T-helper 1 cell (primary cell): ENCODE measurements at places on chromosomes 16 and 17.

DNA sequence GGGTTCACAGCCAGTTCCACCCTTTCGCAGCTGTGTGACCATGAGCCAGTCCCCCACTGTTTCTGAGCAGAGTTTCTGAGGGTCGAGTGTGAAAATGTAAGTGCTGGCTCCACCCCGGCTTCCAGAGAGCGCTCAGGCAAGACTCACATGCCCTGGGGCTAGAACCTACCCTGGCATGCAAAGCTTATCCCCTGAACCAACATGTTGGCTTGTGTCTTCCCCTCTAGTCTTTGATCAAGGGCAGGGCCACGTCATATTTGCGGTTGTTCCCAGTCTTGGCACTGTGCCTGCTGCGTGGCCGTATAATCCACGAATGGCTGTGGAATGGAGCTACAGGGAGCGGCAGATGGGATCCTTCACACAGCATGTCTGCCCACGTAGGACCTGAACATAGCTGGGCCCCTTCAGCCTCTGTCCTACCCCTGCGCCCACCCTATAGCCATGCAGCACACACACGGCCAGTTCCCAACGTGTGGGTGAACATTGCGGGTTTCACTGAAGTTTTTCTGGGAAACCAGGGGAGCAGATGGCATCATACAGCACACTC is 84.8 kb downstream of the MRM1 start:
- no peak for DNase-seq

DNA sequence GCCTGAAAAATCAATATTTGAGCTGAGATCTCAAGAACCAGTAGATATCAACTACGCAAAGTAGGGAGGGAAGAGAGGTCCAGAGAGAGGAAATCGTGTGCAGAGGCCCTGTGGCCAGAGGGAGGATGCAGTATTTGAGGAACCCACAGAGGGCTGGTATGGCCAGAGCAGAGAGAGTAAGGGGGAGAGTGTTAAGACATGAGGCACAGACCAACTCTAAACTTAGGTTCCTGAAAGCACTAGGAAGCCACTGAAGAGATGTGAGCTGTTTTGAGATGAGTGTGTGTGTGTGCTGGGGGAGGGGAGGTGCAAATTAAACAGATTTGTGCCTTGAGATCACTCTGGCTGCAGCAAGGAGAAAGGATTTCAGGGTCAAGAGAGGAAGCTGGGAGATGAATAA is 10.9 kb downstream of the SLC13A2 start:
- no peak for DNase-seq

GRCh38 chr16:1109648-1110047 is 13.6 kb upstream of the C1QTNF8 start:
- DNase-seq: no peak

DNA sequence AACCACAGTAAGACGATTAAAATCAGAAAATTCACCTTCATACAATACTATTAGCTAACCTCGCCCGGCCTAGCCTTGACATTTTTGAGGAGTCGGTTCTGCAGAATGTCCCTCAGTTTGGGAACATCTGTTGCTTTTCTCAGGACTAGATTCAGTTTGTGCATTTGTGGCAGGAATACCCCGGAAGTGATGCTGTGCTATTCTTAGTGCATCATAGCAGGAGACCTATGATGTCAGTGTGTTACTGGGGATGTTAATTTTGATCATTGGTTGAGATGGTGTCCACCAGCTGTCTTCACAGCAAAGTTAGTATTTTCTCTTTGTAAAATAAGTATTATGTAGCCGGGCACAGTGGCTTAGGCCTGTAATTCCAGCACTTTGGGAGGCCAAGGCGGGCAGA is 21.5 kb upstream of the HELZ start:
- DNase-seq: no peak

DNA sequence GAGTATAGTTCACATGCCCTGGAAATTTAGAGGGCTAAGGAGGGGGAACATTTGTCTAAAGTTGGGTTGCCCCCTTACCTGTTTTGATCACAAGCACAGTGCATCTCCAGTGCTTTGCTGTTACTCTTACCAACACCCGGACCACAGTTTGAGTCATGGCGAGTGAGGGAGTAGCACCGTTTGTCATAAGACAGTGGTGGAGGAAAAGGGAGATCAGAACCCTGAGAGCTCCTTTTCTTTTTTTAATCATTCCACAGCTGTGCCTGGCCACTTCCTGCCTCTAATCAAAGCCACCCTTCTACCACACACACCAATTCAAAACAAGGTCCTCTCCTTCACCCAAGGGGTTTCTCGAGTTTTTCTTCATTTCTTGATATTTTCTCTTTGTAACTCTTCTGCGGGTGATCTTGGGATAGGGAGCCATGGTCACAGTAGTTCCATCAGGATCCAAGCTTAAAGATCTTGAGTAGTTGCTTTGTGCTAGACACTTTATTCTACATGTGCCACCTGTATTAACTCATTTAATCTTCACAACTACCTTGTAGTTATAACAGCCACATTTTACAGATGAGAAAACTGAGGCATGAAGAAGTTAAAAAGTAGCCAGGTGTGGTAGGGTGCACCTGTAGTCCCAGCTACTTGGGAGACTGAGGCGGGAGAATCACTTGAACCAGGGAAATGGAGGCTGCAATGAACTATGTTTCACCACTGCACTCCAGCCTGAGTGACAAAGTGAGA is 5.0 kb upstream of the MYL4 start:
- no peak for DNase-seq

- peak; percentile 52 for DNase-seq
Measured at GRCh38 chr16:1003391-1004347, 22.1 kb downstream of the SOX8 start.

DNA sequence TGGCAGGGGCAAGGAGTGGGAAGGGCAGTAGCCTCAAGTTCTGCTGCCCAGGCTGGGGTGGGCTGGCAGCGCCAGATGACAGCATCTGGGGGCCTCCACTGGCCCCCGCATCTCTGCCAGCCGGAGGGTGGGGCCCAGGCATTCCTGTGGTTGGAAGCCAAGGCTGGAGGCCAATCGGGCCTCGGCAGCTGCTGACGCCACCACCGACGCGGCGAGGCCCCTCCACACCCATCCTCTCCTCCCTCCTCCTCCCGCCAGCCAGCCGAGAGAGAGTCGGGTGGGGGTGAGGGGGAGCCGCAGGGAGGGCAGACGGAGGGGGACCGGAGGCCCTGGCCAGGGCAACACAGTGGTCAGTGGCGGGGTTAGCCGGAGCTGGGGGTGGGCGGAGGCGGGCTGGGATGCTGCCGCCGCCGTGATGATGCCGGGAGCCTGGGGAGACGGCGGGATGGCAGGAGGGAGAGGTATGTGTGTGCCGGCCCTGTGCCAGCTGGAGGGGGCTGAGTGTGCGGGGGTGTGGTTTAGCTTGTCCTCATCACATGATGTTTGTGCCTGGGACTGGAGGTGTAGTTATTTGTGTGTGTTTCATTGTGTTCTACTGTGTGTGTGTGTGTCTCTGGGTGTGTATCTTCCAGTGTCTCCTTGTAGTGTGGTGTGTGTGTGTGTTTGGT is 36.6 kb downstream of the ARHGAP23 start:
- no peak for DNase-seq
